ENCODE measurements at places on chromosomes 16 and 17.

DNA sequence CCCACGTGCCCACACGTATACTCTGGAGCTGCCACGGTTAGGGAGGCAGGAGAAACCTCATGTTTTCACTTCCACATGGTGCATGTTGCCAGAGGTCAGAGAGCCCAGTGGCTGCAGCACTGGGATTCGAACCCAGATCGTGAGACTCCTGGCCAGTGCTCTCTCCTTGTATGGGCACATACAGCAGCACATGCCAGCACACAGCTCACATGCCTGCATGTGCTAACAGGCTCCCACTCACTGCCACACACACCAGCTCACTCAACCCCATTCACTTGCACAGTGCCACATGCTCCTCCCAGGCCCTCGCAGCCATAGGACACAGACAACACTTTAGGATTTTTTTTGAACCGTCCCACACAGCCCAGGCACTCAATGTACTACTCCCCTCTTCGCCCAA lies 49.5 kb upstream of the MRPS23 start:
- DNase-seq: no peak

DNA sequence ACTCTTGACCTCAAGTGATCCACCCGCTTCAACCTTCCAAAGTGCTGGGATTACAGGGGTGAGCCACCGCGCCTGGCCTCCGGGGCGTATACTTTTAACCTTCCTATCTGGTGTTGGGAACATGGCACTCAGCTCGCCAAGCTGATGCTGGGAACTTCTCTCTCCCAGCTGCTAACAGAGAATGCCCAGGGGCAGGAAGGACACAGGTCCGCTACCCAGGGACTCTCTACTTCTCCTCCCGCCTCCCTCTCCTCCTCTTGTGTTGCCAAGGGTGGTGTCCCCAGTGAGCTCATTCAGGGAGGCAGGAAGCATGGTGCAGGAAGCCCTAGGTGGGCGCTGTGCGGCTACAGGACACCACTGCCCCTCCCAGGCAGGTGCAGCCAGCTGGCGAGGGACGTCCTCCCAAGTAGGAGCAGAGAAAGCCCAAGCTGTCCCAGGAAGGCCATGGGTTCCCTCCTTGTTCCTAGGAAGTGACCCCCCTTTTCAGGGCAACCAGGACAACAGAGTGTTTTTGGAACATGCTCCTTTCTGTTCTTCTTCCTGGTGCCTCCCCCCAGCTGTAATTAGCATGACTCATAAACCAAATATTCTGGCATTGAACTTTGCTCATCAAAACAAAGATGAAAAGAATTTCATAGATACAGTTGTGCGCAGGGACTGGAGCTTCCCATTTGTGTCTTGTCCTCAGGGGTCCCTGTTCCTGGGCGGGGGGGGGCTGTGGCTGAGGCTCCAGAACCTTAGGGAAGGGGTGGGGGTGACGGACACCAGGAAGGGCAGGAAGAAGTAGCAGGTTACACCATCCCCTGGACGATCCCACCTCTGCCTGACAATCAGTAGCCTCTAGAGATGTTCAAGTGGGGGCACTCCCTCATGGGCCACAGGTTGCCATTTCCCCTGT lies 2.7 kb downstream of the C1QTNF1 start:
- DNase-seq: no peak

GRCh38 chr17:39745335-39746144 lies 7.8 kb downstream of the GRB7 start:
- no peak for DNase-seq

GRCh38 chr16:89241187-89242007 lies 23.9 kb downstream of the ZNF778 start:
- DNase-seq: peak; percentile 41

DNA sequence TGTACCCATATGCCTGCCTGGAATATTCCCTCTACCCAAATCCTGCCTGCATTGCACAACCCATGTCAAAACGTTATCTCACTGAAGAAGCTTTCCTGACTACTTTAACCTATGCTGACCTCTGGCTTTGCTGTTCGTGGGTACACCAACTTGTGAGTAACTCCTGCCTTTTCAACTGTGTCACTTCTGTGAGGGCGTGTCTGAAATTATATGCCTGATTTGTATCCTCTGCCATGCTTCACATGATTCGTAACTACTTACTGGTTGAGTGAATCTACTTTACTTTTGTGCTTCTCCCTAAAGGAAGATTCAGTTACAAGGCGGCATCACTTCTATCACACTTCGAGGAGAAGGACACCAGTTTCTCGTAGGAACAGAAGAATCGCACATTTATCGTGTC lies 33.3 kb upstream of the USP43 start:
- DNase-seq: no peak

DNA sequence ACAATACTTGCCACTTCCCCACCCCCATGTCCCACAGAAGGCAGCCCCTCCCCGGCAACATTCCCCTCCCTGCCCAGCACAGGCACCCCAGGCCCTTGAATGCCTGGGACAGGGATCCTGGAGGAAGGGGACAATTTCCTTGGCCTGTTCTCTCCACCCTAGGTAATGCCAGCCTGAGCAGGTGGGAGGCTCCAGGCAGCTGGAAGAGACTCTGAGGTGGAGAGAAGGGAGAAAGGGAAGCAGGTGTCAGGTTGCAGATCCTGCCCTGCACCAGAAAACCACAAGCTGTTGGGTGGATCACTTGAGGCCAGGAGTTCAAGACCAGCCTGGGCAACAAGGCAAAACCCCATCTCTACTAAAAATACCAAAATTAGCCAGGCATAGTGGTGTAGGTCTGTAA lies 8.9 kb downstream of the MPP2 start:
- no peak for DNase-seq

- DNase-seq: no peak
Observed at GRCh38 chr16:55033225-55034156, 102.8 kb downstream of the IRX5 start.

DNA sequence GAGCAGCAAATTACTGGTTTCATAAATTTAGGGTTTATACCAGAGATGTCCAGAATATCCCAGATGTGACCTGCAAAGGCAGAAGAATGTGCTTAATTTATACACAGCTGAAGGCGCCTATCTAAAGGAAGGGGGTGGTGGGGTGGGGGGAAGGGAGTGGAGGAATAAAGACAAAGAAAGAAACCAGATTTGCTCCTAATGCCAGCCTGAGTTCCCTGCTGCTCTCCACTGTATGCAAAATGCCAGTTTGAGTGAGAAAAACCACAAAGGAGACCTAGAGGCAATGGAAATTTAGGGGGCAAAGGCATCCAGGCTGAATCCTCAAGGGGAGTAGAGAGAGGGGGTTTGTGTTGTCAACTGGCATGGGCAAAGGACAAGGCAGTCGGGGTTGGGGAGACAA lies 161.5 kb upstream of the TOX3 start:
- no peak for DNase-seq

- no peak for DNase-seq
Observed at GRCh38 chr17:43475494-43476089, 8.2 kb upstream of the DHX8 start.

GRCh38 chr17:40191237-40192208 lies 14.3 kb downstream of the RAPGEFL1 start:
- peak; percentile 22 for DNase-seq

GRCh38 chr16:86604436-86605193 lies 26.3 kb downstream of the FOXL1 start:
- no peak for DNase-seq

- no peak for DNase-seq
Observed at GRCh38 chr17:81489998-81490992, 22.3 kb downstream of the ACTG1 start.

- DNase-seq: no peak
Observed at GRCh38 chr17:7480089-7480384, 606 bp upstream of the ZBTB4 start.

DNA sequence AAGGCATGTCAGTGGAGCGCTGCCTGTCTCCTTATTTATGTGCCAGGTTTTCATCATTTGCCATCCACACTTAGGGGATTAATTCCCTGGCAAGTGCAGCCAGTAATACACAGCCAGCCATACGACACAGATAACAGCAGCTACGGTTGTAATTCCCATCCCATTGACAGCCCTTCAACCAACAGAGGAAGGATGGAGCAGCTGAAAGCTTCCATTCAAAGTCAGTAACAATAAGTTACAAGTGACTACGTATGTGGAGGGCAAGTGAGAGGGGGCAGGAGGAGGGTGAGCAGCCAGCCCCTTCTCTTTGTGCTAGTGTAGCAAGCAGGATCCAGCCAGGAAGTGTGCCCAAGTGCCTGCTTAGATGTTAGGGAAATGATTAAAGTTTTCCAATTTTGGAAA lies 53.8 kb upstream of the LYRM9 start:
- DNase-seq: no peak

DNA sequence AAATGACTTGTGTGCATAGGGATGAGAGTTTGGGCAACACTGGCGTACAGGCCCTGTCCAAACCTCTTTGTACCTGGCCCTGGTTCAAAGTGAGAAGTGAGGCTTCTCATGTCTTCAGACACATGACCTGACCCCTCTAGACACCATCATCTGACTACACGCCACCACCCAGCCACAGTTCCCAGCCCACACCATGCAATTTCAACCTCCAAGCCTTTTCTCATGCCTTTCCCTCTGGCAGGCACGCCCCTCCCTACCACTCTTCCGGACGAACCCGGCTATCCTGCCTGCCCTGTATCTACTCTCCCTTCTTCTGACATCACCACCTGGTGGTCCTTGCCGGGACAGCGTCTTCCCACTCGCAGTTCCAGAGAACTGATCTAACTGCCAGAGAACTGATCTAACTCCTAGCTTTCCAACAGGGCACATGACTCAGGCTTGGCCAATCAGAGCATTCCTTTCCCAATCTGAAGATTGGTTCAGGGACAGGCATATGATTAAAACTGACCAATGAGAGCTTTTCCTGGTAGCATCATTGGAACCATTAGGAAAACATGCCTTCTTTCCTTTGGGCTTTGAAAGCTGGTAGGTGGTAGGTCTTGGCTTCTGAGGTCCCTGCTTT lies 27.1 kb upstream of the IL21R start:
- no peak for DNase-seq

- DNase-seq: no peak
Observed at GRCh38 chr17:18959071-18959844, 7.3 kb downstream of the SLC5A10 start.

DNA sequence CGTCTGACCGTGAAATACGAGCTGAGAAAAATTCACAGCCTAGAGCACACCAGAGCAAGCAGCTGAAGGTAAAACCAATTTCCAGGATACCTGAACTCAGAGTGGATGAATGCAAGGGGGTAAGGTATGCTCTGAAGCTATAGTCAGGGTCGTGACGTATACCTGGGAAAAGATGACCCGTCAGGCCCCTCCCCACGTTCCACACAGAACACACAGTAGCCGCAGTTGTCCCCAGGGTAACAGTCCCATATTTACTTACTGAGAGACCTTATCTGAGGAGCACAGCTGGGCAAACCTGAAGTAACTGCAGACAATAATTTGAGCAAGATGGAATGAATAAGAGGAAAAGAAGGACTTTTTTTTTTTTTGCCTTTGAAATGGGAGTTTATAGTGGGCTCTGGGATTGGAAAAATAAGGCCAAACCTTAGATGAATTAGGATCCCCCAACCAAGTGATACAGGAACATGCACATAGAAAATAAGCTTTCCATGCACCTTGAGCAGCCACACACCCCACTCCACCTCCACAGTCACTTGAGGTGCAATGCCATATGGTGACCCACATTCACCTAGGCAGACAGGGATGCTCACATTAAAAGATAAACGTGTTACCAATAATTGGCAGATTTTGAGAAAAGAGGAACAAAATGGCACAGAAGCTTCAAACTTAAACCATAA lies 38.0 kb downstream of the ABCA6 start:
- DNase-seq: no peak

DNA sequence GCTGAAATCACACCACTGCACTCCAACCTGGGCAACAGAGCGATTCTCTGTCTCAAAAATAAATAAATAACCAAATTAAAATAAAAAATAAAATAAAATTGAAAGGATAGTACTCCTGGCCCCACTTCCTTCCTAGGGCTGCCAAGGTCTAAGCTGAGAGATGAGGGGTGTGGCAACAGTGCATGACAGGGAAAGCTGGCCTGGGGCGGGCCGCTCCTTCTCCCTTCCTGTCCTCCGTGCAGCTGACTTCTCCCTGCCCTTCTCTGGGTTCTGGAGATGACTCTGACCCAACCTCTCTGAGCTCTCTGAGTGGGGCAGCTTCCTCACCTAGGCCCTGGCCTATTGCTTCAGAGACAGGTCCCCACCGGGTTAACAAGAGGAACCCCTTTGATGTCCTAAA lies 8.7 kb upstream of the SLC25A39 start:
- DNase-seq: no peak

GRCh38 chr16:51431517-51432241 lies 280.6 kb upstream of the SALL1 start:
- no peak for DNase-seq

DNA sequence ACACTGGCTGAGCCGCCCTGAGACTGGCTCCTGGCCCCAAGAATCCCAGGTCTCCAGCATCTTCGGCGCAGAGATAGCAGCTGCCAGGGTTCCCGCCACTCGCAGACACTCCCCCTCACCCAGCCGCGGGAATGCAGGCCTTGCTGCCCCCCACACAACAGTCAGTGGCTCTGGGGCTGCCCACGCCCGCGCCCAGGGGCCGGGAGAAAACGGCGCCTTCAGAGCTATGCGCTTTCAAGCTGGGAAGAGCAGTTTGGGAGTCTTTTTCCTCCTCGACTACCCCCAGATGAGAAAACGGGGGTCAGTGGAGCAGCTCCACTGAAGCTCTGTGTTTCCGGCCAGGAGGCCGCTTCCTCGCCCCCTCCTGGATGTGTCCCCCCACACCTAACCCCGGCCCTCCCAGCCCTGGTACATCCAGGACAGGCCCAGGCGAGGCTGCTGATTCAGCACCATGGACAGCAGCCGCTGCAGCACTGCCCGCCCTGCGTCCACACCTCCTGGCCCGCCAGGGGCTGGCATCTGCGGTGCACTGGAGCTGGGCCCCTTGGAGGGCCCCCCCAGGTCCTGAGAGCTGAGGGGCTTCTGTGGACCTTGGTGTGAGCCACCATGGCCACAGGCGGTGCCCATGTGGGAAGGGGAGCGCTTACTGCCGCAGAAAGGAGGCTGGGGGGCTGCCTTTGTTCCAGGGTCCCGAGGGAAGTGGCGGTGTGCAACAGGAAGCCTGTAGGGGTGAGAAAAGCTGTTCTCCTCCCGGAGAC lies 35.7 kb downstream of the CACNA1H start:
- DNase-seq: peak; percentile 14

- DNase-seq: no peak
Observed at GRCh38 chr16:19854543-19854876, 30.1 kb downstream of the GPRC5B start.

DNA sequence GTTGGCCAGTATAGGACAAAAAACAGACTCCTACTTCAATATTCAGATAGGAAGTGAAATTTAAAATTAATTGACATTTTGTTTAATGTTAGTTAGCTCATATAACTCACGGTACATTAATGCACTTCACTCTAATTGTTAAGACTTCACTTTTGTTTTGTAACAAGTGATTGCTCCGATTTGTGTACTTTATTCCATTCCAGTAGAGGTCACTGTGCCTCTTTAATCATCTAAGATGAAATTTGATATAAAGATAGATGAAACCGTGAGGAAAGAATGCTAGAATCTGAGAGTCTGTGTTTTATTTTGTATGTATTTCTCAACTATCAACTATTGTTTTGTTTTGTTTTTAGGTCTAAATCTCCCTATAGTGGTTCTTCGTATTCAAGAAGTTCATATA lies 29.0 kb downstream of the RBBP6 start:
- DNase-seq: no peak

GRCh38 chr17:19833914-19834313 lies 33.8 kb downstream of the ULK2 start:
- no peak for DNase-seq
